Activated CD4-positive, alpha-beta memory T cell treated with anti-CD3 and anti-CD28 coated beads for 36 hours (primary cell): ENCODE measurements at places on chromosomes 16 and 17. TPM values are rescaled to one million over a fixed set of nuclear protein-coding genes. Genes with fewer than 3 reads are reported as not detected.

Gene KRTAP1-5
- not detected for total RNA-seq

Gene MYH3
- 1.6 TPM for total RNA-seq

DNA sequence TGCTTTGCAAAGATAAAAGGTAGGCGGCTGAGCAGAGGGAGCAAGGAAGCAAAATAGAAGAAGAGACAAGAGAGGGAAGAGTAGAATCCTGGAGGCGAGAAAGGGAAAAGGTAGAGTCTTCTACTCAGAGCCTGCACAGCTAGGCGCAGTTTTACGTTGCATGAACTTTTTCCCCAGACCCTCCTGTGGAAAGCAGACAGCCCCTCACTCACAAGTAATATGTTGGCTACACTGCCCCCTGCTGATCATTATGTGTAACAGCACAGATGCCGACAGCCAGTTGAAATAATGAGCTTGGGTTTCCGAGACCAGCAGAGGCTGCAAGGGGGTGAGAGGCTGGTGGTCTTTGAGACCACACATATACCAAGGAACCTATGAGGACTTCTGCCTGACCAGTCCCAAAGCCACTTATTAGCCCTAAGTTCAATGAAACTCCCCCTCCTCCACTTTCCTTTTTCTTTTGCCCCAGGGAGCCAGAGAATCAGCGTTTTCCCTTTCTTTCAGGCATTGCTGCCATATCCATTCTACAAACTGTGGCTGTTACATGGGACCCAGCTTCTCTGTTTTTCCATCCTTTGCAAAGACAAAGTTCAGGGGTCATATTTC, 22.5 kb upstream of the CMTR2 start:
- DNase-seq = peak; percentile 25

- no peak for DNase-seq
These were observed 237.3 kb upstream of the CIBAR2 start for GRCh38 chr16:85349365-85350145.

DNA sequence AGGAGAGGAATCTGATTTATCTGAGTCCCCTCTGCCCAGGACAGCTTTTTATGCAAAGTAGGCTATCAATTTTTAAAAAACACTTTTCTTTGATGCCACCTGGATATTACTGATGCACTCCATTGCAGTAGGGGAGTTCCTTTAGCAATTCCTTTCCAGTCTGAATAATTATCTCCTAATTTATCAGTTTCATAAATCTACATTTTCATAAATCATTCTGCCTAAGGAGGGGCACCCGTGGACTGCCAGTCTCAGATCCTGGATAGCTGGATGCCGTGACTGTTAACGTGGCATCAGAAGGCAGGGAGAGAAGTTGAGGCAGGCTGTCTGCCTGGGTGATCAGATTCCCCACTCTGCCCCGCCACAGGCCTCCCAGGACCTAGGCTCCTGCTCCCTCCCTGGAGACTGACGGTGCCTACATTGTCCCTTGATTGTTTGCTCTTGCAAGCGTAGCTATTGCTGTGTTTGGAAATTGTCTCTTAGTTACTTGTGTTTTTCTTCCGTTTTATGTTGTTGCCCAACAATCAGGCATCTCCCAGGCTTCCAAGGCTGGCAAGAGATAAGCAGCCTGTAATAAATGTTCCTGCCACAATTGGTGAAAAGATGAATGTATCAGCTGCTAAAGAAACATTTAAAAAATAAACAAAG, 75.2 kb downstream of the KATNIP start:
- no peak for DNase-seq

- DNase-seq = no peak
These were observed 41.0 kb downstream of the NDE1 start for GRCh38 chr16:15691046-15691445.

DNA sequence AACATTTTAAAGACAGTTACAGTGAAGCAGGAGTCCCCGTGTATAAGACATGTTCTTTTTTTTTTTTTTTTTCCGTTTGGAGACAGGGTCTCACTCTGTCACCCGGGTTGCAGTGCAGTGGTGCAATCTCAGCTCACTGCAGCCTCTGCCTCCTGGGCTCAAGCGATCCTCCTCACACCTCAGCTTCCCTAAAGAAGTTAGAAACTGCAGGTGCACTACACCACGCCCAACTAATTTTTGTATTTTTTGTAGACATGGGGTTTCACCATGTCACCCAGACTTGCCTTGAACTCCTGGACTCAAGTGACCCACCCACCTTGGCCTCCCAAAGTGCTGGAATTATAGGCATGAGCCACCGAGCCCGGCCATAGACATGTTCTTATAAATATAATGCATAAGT, 3.0 kb downstream of the EVI2B start:
- peak; percentile 43 for DNase-seq

DNA sequence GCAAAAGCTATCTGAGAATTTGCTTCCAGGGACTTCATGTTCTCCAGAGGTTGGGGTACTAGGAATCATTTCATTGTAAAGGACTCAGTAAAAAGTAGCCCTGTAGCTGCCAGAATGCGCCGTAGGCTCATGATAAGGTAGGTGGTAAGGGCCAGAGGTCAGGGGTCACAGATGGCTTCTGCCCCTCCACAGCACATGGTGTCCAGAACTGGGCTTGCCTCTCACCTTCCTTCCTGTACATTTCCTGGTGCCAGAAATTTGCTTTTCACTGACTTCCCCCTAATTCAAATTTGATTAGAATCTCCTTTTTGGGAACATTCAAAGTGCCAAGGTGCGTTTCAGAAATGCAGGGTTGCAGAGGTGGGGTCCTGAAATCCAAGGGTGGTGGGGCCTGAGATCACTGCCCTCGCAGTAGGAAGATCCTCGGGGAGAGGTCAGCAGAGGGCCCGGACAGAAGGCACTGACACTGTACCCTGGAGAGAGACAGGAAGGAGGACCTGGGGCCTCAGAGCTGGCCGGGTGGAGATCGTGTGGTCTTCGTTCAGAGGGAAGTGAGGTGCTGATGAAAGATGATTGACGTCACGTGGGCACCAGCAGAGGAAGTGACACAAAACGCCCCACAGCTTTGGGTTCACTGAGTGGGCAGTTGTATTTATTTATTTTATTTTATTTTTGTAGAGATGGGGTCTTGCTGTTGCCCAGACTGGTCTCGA, 25.5 kb upstream of the METRNL start:
- peak; percentile 59 for DNase-seq

DNA sequence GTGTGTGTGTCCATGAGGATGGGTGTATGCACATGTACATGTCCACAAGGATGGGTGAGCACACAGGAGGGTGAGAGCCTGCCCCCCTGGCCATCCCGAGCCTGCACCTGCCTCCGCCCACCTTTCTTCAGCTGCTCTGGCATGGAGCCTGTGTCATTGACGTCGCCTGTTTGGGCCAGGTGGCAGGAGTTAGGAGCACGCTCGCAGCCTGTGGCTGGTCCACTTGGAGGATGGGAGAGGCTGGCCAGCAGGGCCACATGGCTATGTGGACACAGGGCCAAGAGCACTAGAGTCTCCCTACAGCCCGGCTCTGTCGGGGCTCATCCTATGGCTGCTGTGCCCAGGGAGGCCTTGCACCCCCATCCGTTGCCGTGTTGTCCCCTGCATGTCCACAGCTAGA, 21.4 kb downstream of the BAHCC1 start:
- no peak for DNase-seq

GRCh38 chr17:15340966-15341365, 431 bp downstream of the TEKT3 start:
- DNase-seq = no peak
